CD4-positive, alpha-beta T cell treated with Interleukin-10 for 1 hour (primary cell): ENCODE measurements at places on chromosomes 7 and 10.
A peak's percentile ranks its signal among the peaks of the same experiment; 100 is the strongest.

DNA sequence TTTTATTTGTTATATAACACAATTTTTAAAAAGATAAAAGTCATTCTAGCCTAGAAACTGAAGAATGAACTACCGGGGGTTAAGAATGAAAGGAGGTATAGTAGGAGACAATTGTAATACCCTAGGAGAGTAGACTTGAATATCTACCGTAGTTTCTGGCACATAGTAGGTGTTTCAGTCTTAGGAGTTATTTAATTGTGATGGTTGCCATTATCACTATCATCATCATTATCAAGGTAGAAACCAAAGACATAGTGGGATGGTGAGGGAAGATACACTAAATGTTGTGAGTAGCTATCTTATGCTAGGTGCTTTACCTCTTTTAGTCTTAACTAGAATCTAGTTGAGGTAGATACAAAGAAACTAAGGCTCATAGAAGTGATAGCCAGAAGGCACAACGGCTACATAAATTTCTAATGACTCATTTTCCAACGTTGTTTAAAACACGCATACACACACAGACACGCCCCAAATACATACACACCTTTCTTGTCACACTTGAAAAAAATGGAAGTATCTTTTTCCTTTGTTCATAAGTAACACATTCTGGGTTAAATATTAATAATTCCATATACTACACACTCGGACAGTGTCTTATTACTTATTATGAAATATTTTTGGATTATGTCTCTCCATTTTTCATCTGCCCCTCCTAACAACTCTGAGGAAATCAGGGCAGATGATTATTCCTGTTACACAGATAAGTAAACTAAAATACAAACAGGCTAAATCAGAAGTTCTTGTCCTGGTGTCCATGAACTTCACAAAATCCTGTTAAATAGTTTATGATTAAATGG is 2.0 kb upstream of the ANLN start:
- DNase-seq = no peak

GRCh38 chr7:74657692-74658177 is at the start of gene GTF2I:
TSS of gene GTF2I (plus strand) at chr7:74657718. CDS start at chr7:74689129, 31,411 bp downstream.
- no peak for DNase-seq

GRCh38 chr7:143177374-143178119 is 5.7 kb upstream of the TAS2R39 start:
- no peak for DNase-seq

- no peak for DNase-seq
These were observed 84.6 kb upstream of the ZNF438 start for GRCh38 chr10:31116226-31116625.

DNA sequence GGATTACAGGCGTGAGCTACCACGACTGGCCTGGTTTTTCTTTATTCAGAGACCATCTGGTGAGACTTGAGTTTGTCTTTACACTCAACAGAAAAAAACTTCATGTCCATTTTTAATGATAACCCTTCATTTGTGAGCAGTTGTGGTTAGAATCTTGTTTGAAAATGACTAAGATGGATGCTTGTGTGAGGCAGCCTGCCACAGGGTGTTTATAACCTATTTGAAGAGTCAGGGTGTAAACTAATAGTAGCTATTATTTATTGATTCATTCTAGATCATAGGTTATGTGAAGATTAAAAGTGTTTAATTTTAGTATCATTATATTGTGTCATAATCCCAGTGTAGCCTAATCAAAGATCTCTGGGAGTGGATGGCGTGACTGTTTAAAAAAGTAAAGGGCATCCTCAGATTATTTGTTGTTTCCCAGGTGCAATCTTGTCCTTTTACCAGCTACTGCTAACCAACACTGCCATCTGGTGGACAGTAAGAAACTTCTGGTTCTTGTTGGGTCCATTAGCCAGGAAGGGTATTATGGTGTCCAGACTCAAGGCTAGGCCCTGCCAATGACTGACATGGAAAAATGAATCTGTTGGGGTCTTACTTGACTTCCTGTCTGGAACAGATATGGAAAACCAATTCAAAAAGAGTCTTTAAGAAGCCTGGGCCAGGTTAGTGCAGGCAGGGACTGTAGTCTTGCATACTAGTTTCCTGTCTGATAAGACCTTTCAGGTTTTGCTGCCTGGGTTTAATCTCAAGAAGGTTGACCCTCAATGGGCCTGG is 24.9 kb downstream of the NRBF2 start:
- peak; percentile 75 for DNase-seq

DNA sequence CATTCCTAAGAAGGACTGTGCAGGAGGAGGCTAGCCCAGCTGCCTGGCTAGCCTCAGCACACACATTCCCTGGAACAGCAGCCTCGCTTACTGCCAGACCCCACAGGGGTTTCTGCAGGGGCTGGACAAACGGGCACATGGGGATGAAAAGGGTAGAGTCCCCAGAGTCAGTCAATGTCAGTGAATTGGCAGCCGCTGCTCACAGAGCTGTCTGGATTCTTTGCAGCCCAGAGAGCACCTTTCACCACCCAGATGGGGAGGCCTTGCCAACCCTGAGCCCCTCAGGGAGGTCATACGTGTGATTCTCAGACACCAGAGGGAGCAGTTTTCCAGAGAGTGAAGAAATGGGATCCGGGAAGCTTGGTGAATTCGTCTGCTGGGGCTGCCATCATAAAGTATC is 143.3 kb downstream of the KCNMA1 start:
- no peak for DNase-seq

DNA sequence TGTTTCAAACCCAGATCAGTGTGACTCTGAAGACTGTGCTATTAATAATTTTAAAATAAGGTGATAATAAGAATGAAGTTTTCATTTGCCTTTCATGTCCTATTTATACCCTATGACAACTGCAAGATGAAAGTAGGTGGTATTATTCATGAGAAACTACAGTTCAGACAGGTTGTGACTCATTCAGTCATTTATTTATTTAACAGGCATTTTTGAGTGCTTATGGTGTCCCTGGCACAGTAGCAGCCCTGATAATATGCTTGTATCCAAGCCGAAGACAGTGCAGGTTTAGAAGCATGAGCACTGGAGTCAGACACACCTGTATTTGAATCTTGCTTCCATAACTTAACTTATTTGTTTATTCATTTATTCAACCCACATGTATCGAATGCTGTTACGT is 87.1 kb downstream of the FZD1 start:
- DNase-seq = no peak

DNA sequence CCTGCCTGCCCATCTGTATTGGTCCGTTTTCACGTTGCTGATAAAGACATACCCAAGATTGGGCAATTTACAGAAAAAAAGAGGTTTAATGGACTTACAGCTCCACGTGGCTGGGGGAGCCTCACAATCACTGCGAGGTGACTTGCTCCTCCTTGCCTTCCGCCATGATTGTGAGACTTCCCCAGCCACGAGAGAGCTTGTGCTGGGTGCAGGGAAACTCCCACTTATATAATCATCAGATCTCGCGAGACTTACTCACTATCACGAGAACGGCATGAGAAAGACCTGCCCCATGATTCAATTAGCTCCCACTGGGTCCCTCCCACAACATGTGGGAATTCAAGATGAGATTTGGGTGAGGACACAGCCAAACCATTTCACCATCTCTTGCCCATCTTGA is 111.8 kb downstream of the MYL10 start:
- DNase-seq = no peak

DNA sequence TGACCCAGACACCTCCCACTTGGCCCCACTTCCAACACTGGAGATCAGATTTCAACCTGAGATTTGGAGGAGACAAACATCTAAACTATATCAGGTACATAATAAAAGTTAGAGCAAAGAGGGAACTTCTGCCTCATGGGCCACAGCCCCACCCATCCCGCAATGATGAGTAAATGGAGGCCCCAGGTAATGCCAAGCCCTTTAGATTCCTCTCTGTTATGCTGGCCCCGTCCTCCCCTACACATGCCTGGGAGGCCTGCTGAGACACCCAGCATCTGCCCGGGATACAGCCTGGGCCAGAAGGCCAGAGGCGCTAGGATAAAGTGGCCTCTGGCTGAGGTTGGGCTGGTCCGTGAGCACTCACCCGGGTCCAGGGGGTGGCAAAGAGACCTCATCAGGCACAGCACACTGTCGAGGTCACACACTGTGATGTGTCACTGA is 185.5 kb upstream of the SH2B2 start:
- no peak for DNase-seq

DNA sequence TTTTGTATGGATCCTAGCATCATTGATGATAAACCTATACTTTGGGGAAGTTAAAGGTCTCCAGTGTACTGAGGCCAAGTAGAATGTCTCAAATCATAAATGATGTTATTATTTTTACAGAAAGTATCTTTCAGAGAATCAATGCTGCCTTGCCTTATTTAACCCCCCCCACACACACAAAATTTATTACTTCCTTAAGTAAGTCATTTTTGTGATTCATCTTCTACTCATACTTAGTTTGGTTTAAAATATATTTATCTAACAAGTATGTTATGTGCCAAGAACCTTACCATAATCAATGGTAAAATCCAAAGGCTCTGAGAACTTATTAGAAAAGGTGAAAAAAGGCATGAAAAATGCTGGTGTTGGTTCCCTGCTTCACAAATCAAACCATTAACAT is 18.8 kb upstream of the CLDN12 start:
- no peak for DNase-seq

GRCh38 chr7:18003286-18003994 is 24.2 kb downstream of the PRPS1L1 start:
- DNase-seq = no peak

DNA sequence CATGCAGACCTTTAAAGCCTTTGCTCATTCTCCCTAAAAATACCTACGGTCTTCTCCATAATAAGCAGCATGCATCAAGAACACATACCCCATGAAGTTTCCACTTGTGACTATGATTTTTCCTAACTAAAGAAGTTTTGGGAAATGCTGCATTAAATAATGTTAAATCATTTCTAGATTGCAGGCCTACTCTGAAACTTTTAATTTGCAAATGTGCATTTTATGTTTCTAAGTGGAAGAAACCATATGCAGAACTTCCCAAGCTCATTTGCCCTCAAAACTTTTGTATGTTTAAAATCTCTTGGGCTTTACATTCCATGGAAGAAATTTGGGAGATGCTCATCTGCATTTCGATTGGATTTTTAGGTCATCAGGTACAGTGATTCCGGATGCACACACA is 63.6 kb downstream of the ITGB8 start:
- no peak for DNase-seq

GRCh38 chr10:47442351-47442750 is 41.6 kb downstream of the ANXA8 start:
- no peak for DNase-seq

- DNase-seq = no peak
These were observed at the start of gene GPR26 for GRCh38 chr10:123666318-123667236. TSS of gene GPR26 (plus strand) at chr10:123666355. CDS start at chr10:123666408, 53 bp downstream.

DNA sequence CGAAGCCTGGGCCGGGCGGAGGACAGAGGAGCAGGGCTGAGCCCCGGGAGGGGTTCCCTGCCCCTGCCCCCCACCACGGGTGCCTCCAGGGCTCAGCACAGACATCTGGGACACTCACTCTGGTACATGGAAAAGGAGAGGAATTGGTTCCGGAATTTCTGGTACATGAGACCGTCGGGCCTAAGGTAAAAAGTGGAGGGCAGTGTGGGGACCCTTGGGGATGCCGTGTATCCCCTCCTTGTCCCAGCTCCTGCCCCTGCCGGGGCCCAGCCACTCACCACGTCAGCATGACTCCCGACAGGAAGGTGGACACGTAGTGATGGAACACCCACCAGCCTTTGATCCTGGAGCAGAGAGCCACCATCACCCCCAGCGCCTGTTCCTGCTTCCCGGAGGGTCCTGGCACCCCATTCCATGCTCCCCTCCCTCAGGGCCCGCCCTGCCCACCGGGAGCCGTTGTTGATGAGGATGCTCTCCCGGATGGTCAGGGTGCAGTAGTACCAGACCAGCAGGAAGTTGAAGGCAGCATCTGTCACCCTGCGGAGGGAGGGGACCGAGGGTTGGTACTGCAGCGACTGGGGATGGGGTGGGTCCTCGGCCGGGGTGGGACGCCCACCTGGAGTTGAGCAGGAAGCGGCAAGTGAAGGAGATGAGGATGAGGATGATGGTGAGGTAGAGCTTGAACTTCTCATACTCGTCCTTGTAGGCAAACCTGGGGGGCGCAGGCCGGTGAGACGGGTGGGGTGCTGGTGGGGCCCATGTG is 6.4 kb downstream of the TMEM120A start:
- no peak for DNase-seq

DNA sequence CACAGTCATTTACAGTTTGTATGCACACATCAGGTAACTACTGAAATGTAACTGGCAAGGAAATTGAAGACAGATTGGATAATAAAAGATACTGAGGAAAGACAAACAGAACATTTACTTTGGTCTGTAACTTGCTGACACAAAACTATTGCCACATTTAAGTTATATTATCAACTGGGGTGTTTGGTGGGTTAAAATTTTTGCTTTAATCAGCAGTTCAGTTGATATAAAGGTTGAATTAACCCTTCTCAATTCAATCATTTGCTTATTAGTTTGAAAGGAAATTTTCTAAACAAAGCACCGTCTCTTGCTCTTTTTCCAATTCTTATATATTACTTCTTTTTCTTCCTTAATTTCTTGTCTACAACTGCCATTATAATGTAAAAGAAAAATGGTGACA is 102.4 kb downstream of the TMEM26 start:
- DNase-seq = no peak

- no peak for DNase-seq
These were observed 20.6 kb downstream of the BBIP1 start for GRCh38 chr10:110898391-110898790.

- no peak for DNase-seq
These were observed 4.4 kb upstream of the GLI3 start for GRCh38 chr7:42241424-42241823.

DNA sequence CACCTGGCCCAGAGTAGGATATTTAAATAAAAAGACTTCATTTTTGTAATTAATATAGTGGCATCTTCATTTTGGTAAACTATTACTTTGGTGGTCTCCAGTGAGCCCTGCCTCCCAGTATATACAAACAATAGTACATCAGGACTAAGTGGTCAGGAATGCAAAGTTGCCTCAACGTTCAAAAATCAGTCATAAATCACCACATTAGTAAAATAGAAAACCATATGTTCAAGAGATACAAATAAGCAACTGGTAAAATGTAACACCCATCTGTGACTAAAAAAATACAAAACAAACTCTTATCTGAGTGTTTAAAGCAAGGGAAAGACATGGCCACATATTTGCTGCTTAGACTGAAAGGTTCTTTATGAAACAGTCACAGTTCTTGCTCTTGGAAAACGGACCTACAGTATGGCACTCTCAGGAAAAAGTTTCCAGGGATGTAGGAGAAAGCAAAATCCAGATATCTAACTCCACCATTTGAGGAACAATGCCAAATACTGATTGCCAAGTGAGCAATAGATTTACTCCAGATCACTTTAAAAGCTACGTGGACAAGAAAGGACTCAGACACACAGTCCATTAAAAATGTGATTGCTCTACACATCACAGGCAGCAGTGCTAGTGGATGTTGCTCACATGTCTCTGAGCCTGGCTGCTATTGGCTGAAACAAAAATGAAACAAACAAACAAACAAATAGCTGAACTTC is 15.1 kb upstream of the RHOBTB1 start:
- DNase-seq = no peak

DNA sequence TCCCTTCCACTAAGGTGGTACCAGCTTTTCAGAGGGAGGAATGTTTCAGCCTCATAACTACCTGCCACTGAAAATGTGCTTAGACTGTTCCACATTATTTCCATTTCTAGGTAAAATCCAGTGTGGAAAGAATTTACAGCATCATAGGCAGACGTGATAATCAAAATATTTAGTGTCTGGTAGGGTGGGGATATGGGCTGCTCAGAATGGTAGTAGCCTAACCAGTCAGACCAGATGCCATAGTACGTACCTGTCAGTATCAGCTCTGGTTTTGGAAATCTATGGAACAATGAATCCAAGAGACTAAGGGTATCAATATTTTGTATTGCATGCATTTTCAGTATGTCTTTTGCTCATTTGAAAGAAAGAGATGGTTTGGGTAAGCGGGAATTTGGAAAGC is 76.8 kb upstream of the APBB1IP start:
- DNase-seq = no peak
